ENCODE measurements at places on chromosomes 7 and 10. TPM values are rescaled to one million over a fixed set of nuclear protein-coding genes. Genes with fewer than 3 reads are reported as not detected.

The DNAH11 gene
- 0.31 TPM for total RNA-seq

The FAM237B gene
- not detected for total RNA-seq

The TFPI2 gene
- total RNA-seq: 81.8 TPM

The LIPM gene
- total RNA-seq: not detected

The FGFBP3 gene
- total RNA-seq: 0.16 TPM

The FRMPD2 gene
- total RNA-seq: 0.50 TPM

The TRIM50 gene
- total RNA-seq: not detected

The AKR1C8 gene
- 0.16 TPM for total RNA-seq

The BBS9 gene
- 7.1 TPM for total RNA-seq

The SYT15B gene
- 0.06 TPM for total RNA-seq

The NOBOX gene
- not detected for total RNA-seq

The FAM25G gene
- total RNA-seq: not detected

The NPFFR1 gene
- total RNA-seq: not detected

The NOM1 gene
- 23.0 TPM for total RNA-seq

The AKR1C3 gene
- total RNA-seq: 35.9 TPM

The TSPAN12 gene
- total RNA-seq: 18.8 TPM
